ENCODE measurements at places on chromosomes 7 and 10. TPM values are rescaled to one million over a fixed set of nuclear protein-coding genes. Genes with fewer than 3 reads are reported as not detected.

Gene FZD8
- total RNA-seq, result 7.2 TPM

Gene WNT8B
- 0.03 TPM for total RNA-seq

Gene COL26A1
- 0.49 TPM for total RNA-seq

Gene CAMK2B
- 0.27 TPM for total RNA-seq

Gene WDFY4
- total RNA-seq, result not detected

Gene BTAF1
- total RNA-seq, result 10.3 TPM

Gene STAG3
- 0.22 TPM for total RNA-seq

Gene OPN1SW
- not detected for total RNA-seq

Gene PRR15
- total RNA-seq, result 1.1 TPM

Data from A549 treated with CORT108297 at 1 μM for 4 hours (cell line).